ENCODE measurements at places on chromosomes 5 and 9. TPM values are rescaled to one million over a fixed set of nuclear protein-coding genes. Genes with fewer than 3 reads are reported as not detected.
A peak's percentile ranks its signal among the peaks of the same experiment; 100 is the strongest.

MLANA gene
- not detected for total RNA-seq

DNA sequence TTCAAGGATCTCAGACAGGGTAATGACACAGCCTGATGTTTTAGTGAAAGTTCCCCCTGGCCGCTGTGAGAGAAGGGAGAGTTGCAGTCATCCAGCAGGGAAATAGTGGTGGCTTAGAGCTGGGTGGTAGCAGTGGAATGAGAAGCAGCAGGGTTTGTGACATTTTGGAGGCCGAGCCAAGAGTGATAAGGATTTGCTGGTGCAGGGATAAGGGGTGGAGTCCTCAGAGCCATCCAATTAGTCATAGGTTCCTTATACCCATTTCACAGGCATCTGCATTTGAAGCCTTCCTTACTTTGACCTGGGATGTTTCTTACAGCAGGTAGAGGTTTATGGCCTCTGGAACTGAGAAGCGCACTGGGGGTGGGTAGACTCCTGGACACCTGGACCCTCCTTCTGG lies 12.8 kb downstream of the JADE2 start:
- no peak for DNase-seq

DNA sequence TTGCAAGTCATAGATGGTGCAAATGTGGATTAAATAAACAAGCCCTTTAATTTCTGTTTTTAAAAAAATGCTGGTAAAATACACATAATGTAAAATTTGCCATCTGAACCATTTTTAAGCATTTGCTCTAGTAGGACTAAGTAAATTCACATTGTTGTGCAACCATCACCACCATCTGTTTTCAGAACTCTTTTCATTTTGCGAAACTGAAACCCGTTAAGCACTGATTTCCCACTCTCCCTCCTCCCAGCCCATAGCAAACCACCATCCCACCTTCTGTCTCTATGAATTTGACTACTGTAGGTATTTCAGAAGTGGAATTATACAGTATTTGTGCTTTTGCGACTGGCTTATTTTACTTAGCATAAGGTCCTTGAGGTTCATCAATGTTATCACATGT lies 103.3 kb upstream of the CNTLN start:
- no peak for DNase-seq

- DNase-seq, result no peak
Observed at GRCh38 chr9:35703906-35704672, 14.4 kb upstream of the TPM2 start.

- DNase-seq, result no peak
Observed at GRCh38 chr5:143601357-143601756, 197.9 kb upstream of the NR3C1 start.

GRCh38 chr9:86573886-86574285 lies 219.7 kb upstream of the TUT7 start:
- DNase-seq, result no peak

GRCh38 chr9:8649160-8649559 lies 849.6 kb upstream of the DMAC1 start:
- DNase-seq, result no peak

DNA sequence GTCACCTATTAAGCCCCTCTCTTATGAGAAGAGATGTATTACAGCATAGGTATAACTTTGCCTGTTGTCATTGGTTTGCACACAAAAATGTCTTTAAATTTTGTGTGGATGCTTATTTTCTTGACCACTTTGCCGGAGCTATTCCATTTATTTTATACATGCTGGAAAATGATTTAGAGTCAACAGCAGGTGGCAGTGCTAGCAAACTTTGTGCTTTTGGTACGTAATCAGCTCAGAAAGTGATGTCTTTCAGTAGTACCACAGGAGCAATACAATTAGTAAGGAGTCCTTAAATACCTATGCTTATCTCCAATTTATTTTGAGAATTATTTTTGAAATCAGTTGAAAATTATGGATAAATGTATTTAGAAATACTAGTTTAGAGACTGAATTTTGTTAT lies 19.8 kb upstream of the NUDT12 start:
- DNase-seq, result no peak

DNA sequence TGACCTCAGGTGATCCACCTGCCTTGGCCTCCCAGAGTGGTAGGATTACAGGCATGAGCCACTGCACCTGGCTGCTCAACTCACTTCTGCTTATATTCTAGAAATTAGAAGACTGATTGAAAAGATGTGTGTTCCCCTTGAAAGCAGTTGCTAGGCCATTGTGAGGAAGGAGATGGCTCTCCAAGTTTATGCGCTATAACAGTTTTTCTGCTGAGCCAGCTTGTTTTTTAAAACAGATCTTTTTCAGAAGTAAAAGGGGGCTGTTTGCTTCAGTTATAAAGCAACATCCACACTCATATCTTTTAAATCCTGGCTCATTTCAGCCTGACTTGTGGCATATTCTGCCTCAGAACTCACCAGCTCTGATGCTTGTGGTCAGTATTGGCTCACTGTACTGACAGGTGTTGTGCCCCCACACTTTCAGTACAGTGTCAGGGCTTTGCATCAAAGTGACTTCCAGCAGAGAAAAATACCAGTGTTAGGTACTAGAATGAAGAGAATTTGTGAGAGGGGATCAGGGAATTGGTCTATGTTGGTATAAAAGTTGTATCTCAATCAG lies 49.4 kb downstream of the NUP214 start:
- no peak for DNase-seq

GRCh38 chr5:15796557-15796956 lies 296.6 kb downstream of the FBXL7 start:
- DNase-seq, result no peak

FOXD4L3 gene
- not detected for total RNA-seq

GNAQ gene
- total RNA-seq, result 115 TPM

GRCh38 chr5:172558076-172558976 lies 82.7 kb upstream of the NEURL1B start:
- no peak for DNase-seq

GDF9 gene
- not detected for total RNA-seq

DNA sequence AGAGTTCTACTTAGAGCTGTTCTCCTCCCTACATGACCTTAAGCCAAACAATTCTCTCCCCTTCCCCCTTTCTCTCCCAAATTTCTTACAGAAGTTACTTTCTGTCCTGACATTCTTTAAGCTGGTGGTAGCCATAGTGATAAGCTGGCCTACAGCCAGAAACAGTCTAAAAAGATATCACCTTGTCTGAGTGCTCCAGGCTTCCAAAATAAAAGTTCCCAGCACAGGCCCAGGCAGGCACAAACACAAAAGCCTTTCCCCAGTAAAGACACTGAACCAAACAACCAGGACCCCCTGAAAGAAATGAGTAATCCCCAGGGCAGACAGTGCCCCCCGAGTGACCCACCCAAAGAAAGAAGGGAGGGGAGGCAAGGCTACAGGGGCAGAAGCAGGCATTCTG lies 19.2 kb downstream of the SIL1 start:
- DNase-seq, result no peak

GRCh38 chr9:72365525-72366256 lies 683 bp upstream of the ZFAND5 start:
- DNase-seq, result peak; percentile 96

BTNL3 gene
- total RNA-seq, result 0.29 TPM

GRCh38 chr5:41296066-41296465 lies 82.7 kb upstream of the C6 start:
- no peak for DNase-seq

ADAMTS16 gene
- 1.8 TPM for total RNA-seq

PCDHGC5 gene
- total RNA-seq, result 1.1 TPM

MPDZ gene
- total RNA-seq, result 46.0 TPM

GRCh38 chr9:95048225-95049087 lies 269.1 kb downstream of the FANCC start:
- no peak for DNase-seq

All from mesenteric fat pad (tissue), 1 donor.